ENCODE measurements at places on chromosomes 16 and 17.

GRCh38 chr16:71358464-71358998 lies at the start of gene CALB2:
CALB2 (plus strand) TSS chr16:71358723; CDS start chr16:71358793, 70 bp downstream.
- no peak for DNase-seq

DNA sequence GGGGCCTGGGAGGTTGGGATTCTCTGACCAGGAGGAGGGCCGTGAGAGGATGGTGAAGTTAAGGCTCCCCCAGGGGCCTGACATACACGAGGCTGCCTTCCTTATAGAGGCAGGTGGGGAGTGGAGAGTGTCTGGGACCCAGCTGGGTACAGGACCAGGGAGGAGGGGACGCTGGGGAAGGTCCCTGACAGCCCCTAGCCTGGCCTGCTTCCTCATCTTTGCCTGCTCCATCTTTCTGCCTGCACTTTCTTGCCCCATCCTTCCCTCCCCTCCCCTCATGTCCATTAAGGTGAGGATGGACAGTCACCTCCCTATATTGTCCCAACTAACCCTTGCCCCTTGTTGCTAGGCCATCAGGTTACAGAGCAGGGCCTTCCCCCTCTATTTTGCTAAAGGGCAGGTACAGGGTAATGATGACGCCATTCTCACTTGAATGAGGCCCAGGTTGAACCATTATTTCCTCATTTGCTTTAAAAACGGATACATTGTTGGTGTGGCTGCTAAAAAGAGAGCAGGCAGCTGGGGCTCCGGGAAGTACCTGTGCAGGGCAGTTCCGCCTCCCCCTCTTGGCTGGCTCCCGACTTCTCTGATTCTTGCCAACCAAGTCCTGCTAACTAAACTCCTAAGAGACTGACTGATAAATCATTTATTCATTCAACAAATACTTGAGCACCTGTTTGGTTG lies 1.3 kb downstream of the C17orf99 start:
- DNase-seq: no peak

- no peak for DNase-seq
These were observed 20.0 kb downstream of the ACE start for GRCh38 chr17:63496663-63497400.

GRCh38 chr17:80023481-80024205 lies 12.0 kb downstream of the TBC1D16 start:
- DNase-seq: no peak

GRCh38 chr17:7045492-7046126 lies 1.7 kb upstream of the SLC16A11 start:
- peak; percentile 70 for DNase-seq

DNA sequence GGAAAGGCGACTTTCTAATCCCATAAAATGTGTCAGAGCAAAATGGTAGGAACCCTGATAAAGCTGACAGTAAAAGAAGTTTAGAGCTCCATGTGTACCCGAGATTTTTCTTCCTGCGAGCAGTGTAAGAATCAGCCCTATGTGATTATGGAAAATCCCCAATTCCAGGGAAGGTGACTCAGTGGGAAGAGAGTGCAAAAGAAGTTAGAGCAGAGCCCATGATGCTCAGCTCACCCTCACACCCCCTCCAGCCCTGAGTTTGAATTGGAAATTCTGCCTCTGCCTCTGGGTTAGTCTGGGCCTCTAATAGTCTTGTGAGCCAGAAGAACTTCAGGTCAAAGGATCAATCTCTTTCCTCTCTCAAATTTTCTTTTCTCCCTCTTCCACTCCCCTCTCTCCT lies 12.5 kb downstream of the C17orf78 start:
- DNase-seq: no peak

- no peak for DNase-seq
These were observed 41.1 kb downstream of the ZNF750 start for GRCh38 chr17:82798752-82799151.

Data from MV-4-11 (cell line).